ENCODE measurements at places on chromosomes 2 and 18.

GRCh38 chr2:71550801-71551630, 97.7 kb downstream of the DYSF start:
- DNase-seq, result no peak

GRCh38 chr18:76568731-76569130, 73.7 kb upstream of the ZNF516 start:
- DNase-seq, result no peak

DNA sequence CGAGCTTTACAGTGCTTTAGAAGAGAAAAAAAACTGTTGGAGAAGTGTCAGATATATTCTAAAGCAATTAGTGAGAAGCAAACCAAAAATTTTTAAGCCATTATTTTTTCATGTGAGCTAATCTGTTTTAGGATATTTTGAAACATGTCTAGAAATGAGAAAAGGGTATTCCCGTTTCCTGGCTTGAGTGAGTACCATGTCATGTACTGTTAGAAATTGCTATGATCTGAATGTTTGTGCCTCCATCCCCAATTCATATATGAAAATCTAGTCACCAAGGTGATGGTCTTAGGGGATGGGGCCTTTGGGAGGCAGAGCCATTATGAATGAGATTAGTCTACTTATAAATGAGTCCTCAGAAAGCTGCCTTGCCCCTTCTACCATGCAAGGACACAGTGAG, 493.3 kb upstream of the GCFC2 start:
- DNase-seq, result no peak

DNA sequence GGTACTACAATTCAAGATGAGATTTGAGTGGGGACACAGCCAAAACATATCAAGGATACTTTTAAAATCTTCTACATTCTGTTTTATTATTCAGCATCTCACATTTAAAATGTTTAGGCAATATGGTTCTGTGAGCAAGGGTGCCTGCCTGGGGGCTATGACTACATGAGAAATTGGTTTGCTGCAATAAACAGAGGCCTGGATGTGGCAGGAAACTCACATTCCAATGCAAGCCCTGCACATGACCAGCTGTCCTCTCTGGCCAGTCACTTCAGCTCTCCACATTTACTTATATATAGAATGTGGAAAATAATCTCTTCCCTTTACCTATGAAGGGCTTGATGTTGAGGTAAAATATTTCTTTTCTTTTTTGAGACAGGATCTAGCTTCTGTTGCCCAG, 193.4 kb downstream of the LRRTM1 start:
- no peak for DNase-seq

- no peak for DNase-seq
Observed at GRCh38 chr2:71605781-71606241, 152.4 kb downstream of the DYSF start.

- no peak for DNase-seq
Observed at GRCh38 chr2:212911011-212911410, 240.4 kb downstream of the IKZF2 start.

GRCh38 chr2:240466579-240467148, 31.2 kb downstream of the GPC1 start:
- peak; percentile 43 for DNase-seq

DNA sequence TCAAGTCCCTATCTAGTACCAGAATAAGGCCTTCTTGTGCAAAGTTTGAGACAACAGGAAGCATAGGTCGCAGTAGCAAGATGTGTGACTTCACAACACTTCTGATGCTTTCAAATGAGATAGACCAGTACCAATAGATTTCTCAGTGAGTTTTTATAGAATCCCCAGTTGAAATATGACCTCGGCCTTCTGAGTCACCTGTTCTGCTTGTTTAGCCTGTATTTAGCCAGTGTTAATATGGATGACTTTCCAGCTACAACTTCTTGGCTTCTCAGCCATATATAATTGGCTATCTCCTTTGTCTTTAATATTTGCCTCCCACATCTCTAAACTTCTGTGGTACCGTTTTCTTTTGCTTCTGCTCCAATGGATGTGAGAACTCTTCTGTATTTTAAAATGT, 113.8 kb downstream of the KYNU start:
- DNase-seq, result no peak

DNA sequence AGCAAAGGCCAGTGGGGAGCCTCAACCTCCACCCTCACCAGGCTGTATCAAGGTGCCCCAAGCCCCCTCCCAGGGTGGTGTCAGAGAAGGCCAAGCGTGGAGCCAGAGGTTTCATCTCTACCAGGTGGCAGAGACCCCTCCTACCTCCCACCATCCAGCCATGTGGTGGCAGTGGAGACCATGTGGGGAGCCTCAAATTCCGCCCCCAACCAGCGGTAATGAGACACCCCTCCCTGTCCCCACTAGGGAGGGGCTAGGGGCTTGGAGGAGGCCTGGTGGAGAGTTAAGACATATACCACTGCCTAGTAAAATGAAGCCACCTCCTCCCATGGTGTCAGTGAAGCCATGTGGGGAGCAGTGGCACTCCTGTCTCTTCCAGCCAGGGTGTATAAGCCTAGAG, 24.4 kb upstream of the YPEL5 start:
- no peak for DNase-seq

GRCh38 chr2:168201584-168202116, 45.7 kb downstream of the STK39 start:
- DNase-seq, result no peak
